Tibial nerve (tissue), 4 donors: ENCODE measurements at places on chromosomes 12 and 14.
A peak's percentile ranks its signal among the peaks of the same experiment; 100 is the strongest.

GRCh38 chr12:2753536-2753935, 41.2 kb upstream of the FKBP4 start:
- no peaks in the 10 kb centered on the region for H3K27me3 ChIP-seq
- no peaks in the 10 kb centered on the region for H3K4me1 ChIP-seq
- H3K36me3 ChIP-seq = peaks cover 2% of the 10 kb centered on the region

DNA sequence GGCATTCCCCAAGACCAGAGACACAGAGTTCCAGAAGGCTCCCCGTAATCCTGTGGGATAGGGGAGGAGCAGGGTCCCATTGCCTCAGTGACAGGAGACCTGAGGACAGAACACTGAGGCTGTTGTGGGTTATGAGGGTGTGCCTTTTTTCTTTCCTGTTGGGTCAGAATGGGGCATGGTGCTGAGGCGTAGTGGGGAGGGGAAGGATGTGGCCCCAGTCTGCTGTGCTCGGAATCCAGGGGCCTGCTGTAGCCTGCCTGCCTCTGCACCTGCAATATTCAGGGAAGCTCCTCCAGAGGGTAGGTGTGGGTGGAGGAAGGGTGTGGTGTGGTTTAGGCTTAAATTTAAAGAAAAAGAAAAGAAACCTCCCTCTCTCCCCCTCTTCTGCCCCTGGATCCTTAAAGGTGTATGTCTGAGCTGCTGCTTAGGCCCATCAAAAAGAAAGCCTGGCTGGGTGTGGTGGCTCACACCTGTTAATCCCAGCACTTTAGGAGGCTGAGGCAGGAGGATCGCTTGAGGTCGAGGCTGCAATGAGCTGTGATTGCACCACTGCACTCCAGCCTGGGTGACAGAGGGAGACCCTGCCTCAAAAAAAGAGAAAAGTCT, 18.7 kb downstream of the PLEKHG3 start:
- peaks cover 6% of the 10 kb centered on the region for H3K36me3 ChIP-seq
- no peak for DNase-seq
- no peaks in the 10 kb centered on the region for H3K27me3 ChIP-seq
- H3K4me1 ChIP-seq = no peaks in the 10 kb centered on the region

GRCh38 chr12:10849425-10849878, at the start of gene PRR4:
Gene PRR4 (minus strand): TSS chr12:10849475. CDS start chr12:10849437, 38 bp downstream.
- H3K36me3 ChIP-seq = no peaks in the 10 kb centered on the region
- no peak within 1 kb of the TSS for H3K27ac ChIP-seq
- H3K4me3 ChIP-seq = no peak within 1 kb of the TSS
- H3K27me3 ChIP-seq = no peaks in the 10 kb centered on the region

- peak; percentile 23 for DNase-seq
- peak within 1 kb of the TSS; percentile 57 for H3K4me3 ChIP-seq
- no peaks in the 10 kb centered on the region for H3K4me1 ChIP-seq
- H3K36me3 ChIP-seq = peaks cover 16% of the 10 kb centered on the region
- no peaks in the 10 kb centered on the region for H3K27me3 ChIP-seq
- H3K27ac ChIP-seq = peak within 1 kb of the TSS; percentile 82
Measured at GRCh38 chr12:110688446-110689280, at the start of gene HVCN1. Gene HVCN1 (minus strand): TSS chr12:110689115. CDS start chr12:110683245, 5,870 bp downstream.

- H3K4me3 ChIP-seq = no peak overlapping the region
- H3K27me3 ChIP-seq = no peaks in the 10 kb centered on the region
- H3K27ac ChIP-seq = no peak overlapping the region
- DNase-seq = no peak
- H3K4me1 ChIP-seq = peaks cover 5% of the 10 kb centered on the region
Measured at GRCh38 chr14:67680121-67680602, 5.7 kb upstream of the VTI1B start.

DNA sequence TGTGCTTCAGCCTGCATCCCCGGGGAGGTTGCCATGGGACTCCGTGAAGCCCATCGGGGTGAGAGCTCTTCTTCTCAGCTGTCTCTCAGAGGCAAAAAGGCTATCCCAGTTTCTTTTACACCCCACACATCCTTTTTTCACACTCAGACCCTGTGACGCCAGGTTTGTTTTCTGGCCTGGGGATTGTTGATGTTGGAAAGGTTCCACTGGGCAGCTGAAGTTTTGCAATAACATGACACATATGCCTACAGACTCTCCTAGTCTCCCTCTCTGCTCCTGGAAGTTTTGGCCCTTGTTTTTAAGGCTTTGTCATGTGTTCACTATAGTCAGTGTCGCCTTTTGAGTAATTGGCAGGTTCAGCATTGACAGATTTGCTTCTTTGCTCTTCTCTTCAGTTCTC, 118.6 kb downstream of the SMOC1 start:
- H3K4me1 ChIP-seq = no peaks in the 10 kb centered on the region
- H3K36me3 ChIP-seq = no peaks in the 10 kb centered on the region
- no peaks in the 10 kb centered on the region for H3K27me3 ChIP-seq
- no peak for DNase-seq

DNA sequence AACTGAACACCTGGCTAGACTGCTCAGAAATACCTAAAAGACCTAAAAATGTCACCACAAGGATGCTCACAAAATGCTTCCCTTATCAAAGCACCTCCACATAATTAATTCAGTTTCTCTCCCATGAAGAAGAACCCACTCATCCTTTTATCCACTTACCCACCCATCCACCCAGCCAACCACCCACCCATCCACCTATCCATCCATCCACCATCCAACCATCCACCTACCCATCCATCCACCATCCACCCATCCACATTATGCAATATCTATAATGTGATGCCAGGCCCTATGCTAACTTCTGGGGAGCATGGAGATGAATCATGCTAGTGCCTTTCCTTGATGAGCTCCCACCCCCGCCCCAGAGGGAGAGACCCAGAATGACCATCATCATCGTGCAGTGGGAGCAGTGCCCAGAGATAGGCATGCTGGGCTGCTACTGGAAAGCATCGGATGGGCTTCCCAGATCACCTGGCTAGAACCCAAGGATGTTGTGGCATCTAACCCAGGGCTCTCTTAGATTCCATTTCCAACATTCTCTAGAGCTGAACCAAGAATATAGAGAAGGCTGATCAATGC, 166.6 kb downstream of the TTC7B start:
- peaks cover 16% of the 10 kb centered on the region for H3K4me1 ChIP-seq
- no peaks in the 10 kb centered on the region for H3K27me3 ChIP-seq
- H3K4me3 ChIP-seq = no peak overlapping the region
- H3K36me3 ChIP-seq = no peaks in the 10 kb centered on the region

- H3K27ac ChIP-seq = peak overlapping the region; percentile 74
- H3K4me1 ChIP-seq = peaks cover 36% of the 10 kb centered on the region
- DNase-seq = no peak
- no peaks in the 10 kb centered on the region for H3K36me3 ChIP-seq
- H3K27me3 ChIP-seq = no peaks in the 10 kb centered on the region
Measured at GRCh38 chr14:105062048-105062433, 3.2 kb downstream of the GPR132 start.

DNA sequence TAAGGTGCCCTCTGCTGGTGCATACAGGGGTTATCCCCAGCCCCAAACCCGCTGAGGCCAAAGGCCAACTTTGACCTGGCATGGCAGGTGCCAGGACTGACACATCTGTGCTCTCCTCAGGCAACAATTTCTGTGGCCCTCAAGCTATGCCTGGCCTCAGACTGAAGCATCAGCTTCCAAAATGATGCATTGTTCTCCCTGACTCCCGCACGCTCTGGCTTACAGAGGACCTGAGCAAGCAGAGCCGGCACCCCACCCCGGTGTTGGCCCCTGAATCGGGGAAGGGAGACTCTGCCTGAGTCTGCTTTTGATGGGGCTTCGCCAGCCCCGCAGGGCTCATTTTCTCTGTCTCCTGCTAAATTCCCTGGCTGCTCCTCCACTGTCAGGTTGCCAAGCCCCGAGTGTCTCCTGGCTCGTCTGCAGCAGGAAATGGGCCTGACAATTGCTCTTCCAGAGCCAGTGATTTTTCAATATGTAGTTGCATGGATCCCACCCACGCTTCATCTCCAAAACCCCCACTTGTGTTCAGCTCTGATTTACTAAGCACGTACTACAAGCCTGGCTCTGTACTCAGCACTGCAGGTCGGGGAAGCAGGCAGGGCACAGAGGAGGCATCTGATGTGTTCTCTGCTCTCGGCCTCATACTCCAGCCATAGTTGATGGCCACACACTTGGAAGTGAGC, 126.1 kb downstream of the SLC38A6 start:
- no peak for DNase-seq
- H3K36me3 ChIP-seq = no peaks in the 10 kb centered on the region
- no peak overlapping the region for H3K27ac ChIP-seq
- H3K4me1 ChIP-seq = peaks cover 49% of the 10 kb centered on the region

DNA sequence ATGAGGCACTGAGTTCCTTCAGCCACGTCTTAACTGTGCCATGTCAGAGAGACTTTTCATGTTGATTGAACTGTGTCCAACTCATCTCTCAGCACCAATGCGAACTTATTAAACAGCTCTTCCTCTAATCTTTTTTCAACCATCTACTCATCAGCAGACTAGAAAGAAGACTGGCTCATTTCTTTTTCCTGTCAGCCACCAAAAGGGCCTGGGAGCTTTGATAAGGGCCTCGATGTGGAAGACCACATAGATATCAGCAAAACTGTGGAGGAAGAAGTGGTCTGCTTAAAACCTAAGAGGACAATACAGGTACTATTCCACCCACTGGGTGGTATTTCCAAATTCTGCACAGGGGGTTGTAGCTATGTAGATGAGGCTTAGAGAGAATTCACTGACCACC, 3.6 kb upstream of the PLXNC1 start:
- H3K27ac ChIP-seq = no peak overlapping the region
- H3K27me3 ChIP-seq = no peaks in the 10 kb centered on the region
- H3K4me3 ChIP-seq = no peak overlapping the region
- no peaks in the 10 kb centered on the region for H3K36me3 ChIP-seq
- no peak for DNase-seq
- H3K4me1 ChIP-seq = peaks cover 3% of the 10 kb centered on the region

- H3K27ac ChIP-seq = no peak overlapping the region
- no peak for DNase-seq
- no peaks in the 10 kb centered on the region for H3K4me1 ChIP-seq
- no peaks in the 10 kb centered on the region for H3K27me3 ChIP-seq
Measured at GRCh38 chr12:88553941-88554658, 26.2 kb downstream of the KITLG start.

DNA sequence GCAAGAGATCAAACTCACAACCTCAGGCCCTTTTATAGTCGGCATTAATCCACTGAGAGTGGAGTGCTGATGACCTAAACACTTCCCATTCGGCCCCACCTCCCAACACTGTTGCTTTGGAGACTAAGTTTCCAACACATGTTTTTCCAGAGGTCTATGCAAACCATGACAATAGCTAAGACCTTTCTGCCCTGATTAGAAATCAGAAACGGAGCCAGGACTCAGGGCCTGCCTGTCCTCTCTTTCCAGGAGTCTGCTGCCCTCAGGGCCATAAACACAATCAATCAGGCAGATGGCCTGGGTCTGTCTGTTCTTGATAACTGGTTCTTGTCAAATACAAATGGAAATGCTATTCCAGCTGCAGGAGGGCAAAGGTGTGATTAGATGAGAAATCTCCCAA, 97.2 kb upstream of the PSMC1 start:
- H3K27ac ChIP-seq = no peak overlapping the region
- H3K4me3 ChIP-seq = no peak overlapping the region
- H3K4me1 ChIP-seq = no peaks in the 10 kb centered on the region
- DNase-seq = no peak
- no peaks in the 10 kb centered on the region for H3K36me3 ChIP-seq
- no peaks in the 10 kb centered on the region for H3K27me3 ChIP-seq

- H3K4me3 ChIP-seq = no peak overlapping the region
- no peaks in the 10 kb centered on the region for H3K36me3 ChIP-seq
- no peaks in the 10 kb centered on the region for H3K27me3 ChIP-seq
- H3K27ac ChIP-seq = no peak overlapping the region
Measured at GRCh38 chr12:96409731-96410130, 9.5 kb upstream of the CDK17 start.

DNA sequence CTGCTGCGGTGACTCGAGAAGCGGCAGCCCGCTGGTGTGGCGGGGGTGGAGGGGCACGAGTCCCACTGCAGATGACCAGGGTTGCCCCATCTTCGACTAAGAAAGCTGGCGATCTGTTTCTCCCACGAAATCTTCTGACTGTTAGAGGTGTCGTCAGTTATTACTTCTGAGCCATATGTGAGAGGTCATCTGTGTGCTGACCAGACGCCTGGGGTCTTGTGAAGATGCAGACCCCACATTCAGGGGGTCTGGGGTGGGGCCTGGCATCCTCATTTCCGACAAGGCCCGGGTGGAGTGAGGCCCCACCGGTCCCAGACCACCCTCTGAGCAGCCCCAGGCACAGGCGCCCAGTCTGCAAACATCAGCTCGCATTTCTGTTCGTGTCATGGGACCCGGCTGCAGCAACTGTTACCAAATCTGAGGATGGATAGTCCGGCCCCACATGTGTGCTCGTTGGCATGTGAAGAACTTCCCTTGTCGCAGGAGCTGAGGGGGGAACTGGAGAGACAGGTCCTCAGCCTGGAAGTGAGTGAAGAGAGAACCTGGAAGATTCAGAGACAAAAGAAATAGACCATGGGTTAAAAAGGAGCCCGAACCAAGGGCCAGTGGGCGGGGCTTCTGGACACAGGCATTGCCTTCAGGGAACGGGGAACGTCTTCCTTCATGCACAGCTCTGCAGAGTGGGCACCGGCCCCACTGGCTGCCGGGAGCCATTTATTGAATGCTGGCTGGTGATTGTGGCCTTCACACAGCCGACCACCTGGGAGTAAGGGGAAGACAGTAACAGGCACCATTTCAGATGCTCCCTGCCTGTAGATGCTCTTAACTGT, 135.2 kb downstream of the ADGRD1 start:
- peaks cover 40% of the 10 kb centered on the region for H3K36me3 ChIP-seq
- H3K4me1 ChIP-seq = no peaks in the 10 kb centered on the region
- no peak overlapping the region for H3K27ac ChIP-seq
- no peak for DNase-seq
- no peaks in the 10 kb centered on the region for H3K27me3 ChIP-seq
